Lung (tissue), 17 donors: ENCODE measurements at places on chromosomes 1 and 21. TPM values are rescaled to one million over a fixed set of nuclear protein-coding genes. Genes with fewer than 3 reads are reported as not detected.

Gene ETV3L
- not detected for total RNA-seq

GRCh38 chr1:151428068-151428467 is 28.7 kb downstream of the PSMB4 start:
- H3K36me3 ChIP-seq = peaks cover 62% of the 10 kb centered on the region
- H3K27ac ChIP-seq = no peak overlapping the region
- H3K4me1 ChIP-seq = no peaks in the 10 kb centered on the region
- DNase-seq = no peak
- H3K27me3 ChIP-seq = no peaks in the 10 kb centered on the region

GRCh38 chr21:45829668-45830067 is 151.9 kb upstream of the COL6A1 start:
- H3K27me3 ChIP-seq = no peaks in the 10 kb centered on the region
- peak overlapping the region; percentile 17 for H3K27ac ChIP-seq
- DNase-seq = no peak

Gene CFHR1
- total RNA-seq = 0.21 TPM

GRCh38 chr1:66809736-66810326 is 8.8 kb upstream of the INSL5 start:
- H3K27me3 ChIP-seq = no peaks in the 10 kb centered on the region
- no peaks in the 10 kb centered on the region for H3K36me3 ChIP-seq
- no peak overlapping the region for H3K4me3 ChIP-seq
- H3K4me1 ChIP-seq = no peaks in the 10 kb centered on the region

Gene RAB3B
- 0.18 TPM for total RNA-seq

DNA sequence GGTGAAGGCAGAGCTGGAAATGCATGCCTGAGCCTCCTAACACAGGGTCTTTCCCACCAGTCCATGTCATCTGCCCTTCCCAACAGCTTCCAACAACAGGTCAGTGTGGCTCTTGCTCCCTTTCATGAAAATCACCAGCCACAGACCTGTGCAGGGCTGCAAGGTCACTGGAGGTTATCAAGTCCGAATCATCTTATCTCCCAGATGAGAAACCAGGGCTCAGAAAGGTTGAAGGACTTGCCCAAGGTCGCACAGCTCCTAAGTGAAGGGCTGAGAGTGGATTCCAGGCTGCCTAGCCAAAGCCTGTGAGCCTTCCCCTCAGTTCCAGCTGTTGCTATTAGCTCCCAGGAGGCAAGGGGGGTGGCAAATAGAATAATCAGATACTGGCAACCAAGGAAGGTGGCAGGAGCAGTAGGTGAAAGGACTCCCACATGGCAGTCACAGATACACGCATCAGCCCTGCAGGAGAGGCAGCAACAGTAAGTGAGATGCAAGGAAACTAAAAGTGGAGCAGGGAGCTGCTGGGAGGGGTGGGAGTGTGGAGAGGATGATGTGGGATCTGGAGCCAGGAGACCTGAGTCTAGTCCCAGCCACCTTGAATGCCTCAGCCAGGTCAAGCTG is 74.2 kb downstream of the SSBP3 start:
- H3K4me1 ChIP-seq = peaks cover 78% of the 10 kb centered on the region
- H3K36me3 ChIP-seq = no peaks in the 10 kb centered on the region

Gene WDR47
- 16.3 TPM for total RNA-seq

DNA sequence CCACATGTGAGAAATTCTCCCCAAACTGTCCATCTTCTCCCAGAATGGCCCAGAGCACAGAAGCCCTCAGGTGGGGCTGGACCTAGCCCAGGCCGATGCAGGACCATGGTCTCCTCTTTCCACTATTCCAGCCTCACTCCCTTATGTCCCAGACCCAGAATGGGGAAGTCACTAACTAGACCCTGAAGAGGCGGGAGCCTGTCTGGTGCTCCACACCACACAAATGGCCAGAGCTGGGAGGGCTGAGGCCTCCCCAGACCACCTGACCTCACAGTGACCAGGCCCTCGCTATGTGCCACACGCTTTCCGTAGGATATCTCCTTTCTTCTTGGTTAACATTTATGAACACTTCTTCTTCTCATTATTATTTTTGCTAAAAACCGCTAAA is 54.9 kb upstream of the EDN2 start:
- H3K4me1 ChIP-seq = peaks cover 23% of the 10 kb centered on the region
- no peaks in the 10 kb centered on the region for H3K27me3 ChIP-seq
- no peak overlapping the region for H3K27ac ChIP-seq
- H3K36me3 ChIP-seq = no peaks in the 10 kb centered on the region

Gene LMOD1
- total RNA-seq = 25.1 TPM

Gene HAO2
- total RNA-seq = not detected

- no peak for DNase-seq
- H3K36me3 ChIP-seq = no peaks in the 10 kb centered on the region
- H3K27ac ChIP-seq = no peak overlapping the region
- H3K27me3 ChIP-seq = no peaks in the 10 kb centered on the region
- H3K4me1 ChIP-seq = no peaks in the 10 kb centered on the region
- H3K4me3 ChIP-seq = no peak overlapping the region
Measured at GRCh38 chr1:115713906-115714305, 54.6 kb downstream of the CASQ2 start.

Gene LCE6A
- not detected for total RNA-seq

GRCh38 chr1:19617376-19617775 is 26.7 kb upstream of the NBL1 start:
- no peak overlapping the region for H3K4me3 ChIP-seq
- DNase-seq = no peak
- H3K36me3 ChIP-seq = peaks cover 5% of the 10 kb centered on the region
- peaks cover 16% of the 10 kb centered on the region for H3K4me1 ChIP-seq
- no peak overlapping the region for H3K27ac ChIP-seq

- no peaks in the 10 kb centered on the region for H3K36me3 ChIP-seq
- H3K27me3 ChIP-seq = no peaks in the 10 kb centered on the region
- peak; percentile 74 for DNase-seq
- no peak overlapping the region for H3K27ac ChIP-seq
- no peaks in the 10 kb centered on the region for H3K4me1 ChIP-seq
Measured at GRCh38 chr1:24199291-24199900, 12.3 kb upstream of the IFNLR1 start.

Gene CFAP57
- total RNA-seq = 10.4 TPM

- no peaks in the 10 kb centered on the region for H3K27me3 ChIP-seq
- peaks cover 4% of the 10 kb centered on the region for H3K4me1 ChIP-seq
- no peak overlapping the region for H3K27ac ChIP-seq
- H3K4me3 ChIP-seq = no peak overlapping the region
Measured at GRCh38 chr1:15722836-15723532, 13.1 kb upstream of the SLC25A34 start.

GRCh38 chr1:113040718-113041412 is 32.1 kb upstream of the LRIG2 start:
- H3K27ac ChIP-seq = no peak overlapping the region

DNA sequence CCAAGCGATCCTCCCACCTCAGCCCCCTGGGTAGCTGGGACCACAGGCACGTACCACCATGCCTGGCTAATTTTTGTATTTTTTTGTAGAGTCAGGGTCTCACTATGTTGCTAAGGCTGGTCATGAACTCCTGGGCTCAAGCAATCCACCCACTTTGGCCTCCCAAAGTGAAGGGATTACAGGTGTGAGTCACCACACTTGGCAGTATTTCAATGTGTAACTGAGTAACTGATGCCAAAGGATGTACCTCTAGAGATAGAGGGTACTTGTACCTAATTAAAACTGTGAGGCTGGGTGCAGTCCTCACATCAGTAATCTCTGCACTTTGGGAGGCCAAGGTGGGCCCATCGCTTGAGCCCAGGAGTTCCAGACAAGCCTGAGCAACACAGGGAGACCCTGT is 258.7 kb upstream of the DMRTA2 start:
- H3K27me3 ChIP-seq = no peaks in the 10 kb centered on the region
- H3K4me1 ChIP-seq = no peaks in the 10 kb centered on the region
- no peak overlapping the region for H3K4me3 ChIP-seq
- no peak overlapping the region for H3K27ac ChIP-seq
- no peak for DNase-seq

Gene CD5L
- 0.17 TPM for total RNA-seq

GRCh38 chr1:209900734-209901133 is 37.3 kb upstream of the SYT14 start:
- no peak overlapping the region for H3K27ac ChIP-seq
- DNase-seq = no peak
- H3K4me1 ChIP-seq = no peaks in the 10 kb centered on the region
- H3K36me3 ChIP-seq = no peaks in the 10 kb centered on the region
- no peaks in the 10 kb centered on the region for H3K27me3 ChIP-seq

DNA sequence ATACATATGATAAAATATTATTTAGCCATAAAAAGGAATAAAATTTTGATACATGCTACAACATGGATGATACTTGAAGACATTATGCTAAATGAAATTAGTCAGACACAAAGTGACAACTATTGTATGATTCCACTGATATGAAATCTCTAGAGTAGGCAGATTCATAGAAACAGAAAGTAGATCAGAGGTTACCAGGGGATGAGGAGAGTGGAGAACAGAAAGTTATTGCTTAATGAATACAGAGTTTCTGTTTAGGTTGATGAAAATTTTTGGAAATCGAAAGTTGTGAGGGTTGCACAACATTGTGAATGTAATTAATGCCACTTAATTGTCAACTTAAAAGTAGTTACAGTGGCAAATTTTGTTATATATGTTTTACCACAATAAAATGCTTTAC is 315.7 kb upstream of the USP25 start:
- no peak overlapping the region for H3K4me3 ChIP-seq
- H3K4me1 ChIP-seq = no peaks in the 10 kb centered on the region
- H3K36me3 ChIP-seq = no peaks in the 10 kb centered on the region
- DNase-seq = no peak
- H3K27me3 ChIP-seq = no peaks in the 10 kb centered on the region

GRCh38 chr1:112729909-112730308 is 14.8 kb upstream of the PPM1J start:
- no peak for DNase-seq
- H3K36me3 ChIP-seq = no peaks in the 10 kb centered on the region
- H3K27me3 ChIP-seq = no peaks in the 10 kb centered on the region
- no peak overlapping the region for H3K27ac ChIP-seq
- H3K4me1 ChIP-seq = no peaks in the 10 kb centered on the region

GRCh38 chr1:83619170-83619896 is 379.6 kb downstream of the TTLL7 start:
- no peaks in the 10 kb centered on the region for H3K36me3 ChIP-seq
- no peaks in the 10 kb centered on the region for H3K4me1 ChIP-seq
- no peak overlapping the region for H3K4me3 ChIP-seq

DNA sequence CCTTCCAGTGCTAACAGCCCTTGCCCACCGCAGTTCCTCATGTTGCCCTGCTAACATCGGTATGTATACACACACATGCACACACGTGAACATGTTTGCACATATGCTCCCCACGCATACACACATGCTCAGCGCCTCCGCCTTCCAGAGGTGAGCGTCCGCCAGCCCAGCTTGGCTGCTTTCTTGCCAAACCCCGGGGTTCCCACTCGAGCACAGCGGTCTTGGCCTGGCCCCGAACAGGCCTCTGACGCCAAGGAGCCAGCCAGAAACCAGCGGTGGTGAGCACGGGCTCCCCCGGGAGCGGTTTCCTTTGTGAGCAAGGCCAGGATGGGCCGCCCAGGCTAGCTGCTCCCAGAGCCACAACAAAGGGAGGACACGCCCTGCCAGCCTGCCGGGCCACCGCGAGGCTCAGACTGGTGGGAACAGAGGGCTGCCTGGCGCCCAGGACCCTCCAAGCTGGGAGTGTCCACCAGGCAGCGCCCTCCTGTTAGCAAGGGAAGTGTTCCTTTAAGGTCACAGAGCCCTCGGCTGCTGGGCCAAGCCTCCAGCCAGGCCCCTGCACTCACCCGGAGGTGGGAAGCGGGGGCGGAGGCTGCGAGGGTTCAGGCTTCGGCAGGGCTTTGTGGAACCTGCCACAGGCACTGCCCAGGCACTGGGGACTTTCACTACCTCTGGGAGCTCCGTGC is 65.4 kb downstream of the ALPL start:
- H3K4me3 ChIP-seq = no peak overlapping the region
- no peaks in the 10 kb centered on the region for H3K27me3 ChIP-seq
- no peaks in the 10 kb centered on the region for H3K36me3 ChIP-seq
- DNase-seq = peak; percentile 49
- peak overlapping the region; percentile 83 for H3K27ac ChIP-seq

- no peaks in the 10 kb centered on the region for H3K4me1 ChIP-seq
- H3K27ac ChIP-seq = no peak overlapping the region
- peak; percentile 72 for DNase-seq
- no peak overlapping the region for H3K4me3 ChIP-seq
Measured at GRCh38 chr1:41416552-41417334, 55.5 kb downstream of the FOXO6 start.

DNA sequence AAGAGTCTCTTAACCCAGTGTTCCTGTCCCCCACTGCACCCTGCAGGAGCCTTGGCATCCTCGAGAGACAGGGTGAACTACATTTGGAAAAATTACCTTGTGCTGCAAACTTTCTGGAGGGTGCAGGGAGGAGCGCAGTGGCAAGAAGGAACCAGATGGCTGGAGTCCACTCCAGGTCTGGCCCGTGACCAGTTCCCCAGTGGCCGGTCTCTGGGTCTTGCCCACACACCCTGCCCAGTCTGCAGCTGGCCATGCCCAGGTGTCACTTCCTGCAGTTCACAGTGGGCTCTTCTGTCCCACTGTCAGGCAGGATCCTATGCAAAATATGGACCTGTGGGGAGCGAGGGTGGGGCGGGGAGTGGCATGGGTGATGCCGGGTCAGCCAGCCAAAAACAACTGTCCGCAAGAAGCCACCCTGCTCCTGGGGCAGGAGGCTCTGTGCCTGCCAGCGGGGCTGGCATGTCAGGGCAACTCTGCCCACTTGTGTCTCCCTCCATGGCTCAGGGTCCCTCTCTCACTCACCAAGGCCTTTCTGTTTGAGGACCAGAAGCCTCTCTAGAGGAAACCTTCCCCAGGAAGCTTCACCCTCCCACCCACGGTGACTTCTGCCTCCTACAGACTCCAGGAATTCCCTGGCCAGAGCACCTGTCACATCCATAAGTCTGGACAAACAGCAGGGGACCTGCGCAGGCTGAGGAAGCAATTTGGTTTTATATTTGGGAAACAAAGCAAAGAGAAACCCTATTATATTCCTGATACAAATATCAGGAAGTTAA is 55.6 kb downstream of the KIF21B start:
- no peaks in the 10 kb centered on the region for H3K27me3 ChIP-seq
- H3K27ac ChIP-seq = no peak overlapping the region
- no peaks in the 10 kb centered on the region for H3K36me3 ChIP-seq
- no peak for DNase-seq

Gene PADI4
- 16.0 TPM for total RNA-seq

GRCh38 chr1:18949686-18950400 is 6.6 kb downstream of the IFFO2 start:
- H3K27me3 ChIP-seq = no peaks in the 10 kb centered on the region
- DNase-seq = peak; percentile 95
- H3K4me3 ChIP-seq = no peak overlapping the region
- H3K27ac ChIP-seq = peak overlapping the region; percentile 94
- peaks cover 54% of the 10 kb centered on the region for H3K4me1 ChIP-seq

DNA sequence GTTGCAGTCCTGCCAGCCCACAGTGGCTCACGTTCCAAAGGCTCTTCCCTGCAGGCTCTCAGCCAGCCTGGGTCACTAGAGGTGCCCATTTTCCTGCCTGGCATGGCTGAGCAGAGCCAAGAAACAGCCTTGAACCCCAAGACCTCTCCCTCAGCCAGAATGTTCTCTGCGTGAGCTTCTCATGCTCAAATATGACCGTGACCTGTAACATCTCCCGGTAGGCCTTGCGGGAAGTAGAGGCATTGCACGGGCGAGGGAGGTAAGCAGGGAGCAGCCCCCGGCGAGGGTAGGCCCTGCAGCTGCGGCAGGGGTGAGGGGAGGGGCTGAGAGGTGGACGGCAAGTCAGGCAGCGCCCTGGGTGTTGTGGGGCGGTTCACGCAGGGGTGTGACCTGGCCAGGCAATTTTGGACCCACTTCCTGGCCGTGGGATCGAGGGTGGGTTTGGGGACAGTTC is 20.0 kb downstream of the RRP1 start:
- no peak overlapping the region for H3K27ac ChIP-seq
- no peak for DNase-seq
- H3K4me1 ChIP-seq = peaks cover 14% of the 10 kb centered on the region

- H3K27ac ChIP-seq = no peak overlapping the region
- peaks cover 10% of the 10 kb centered on the region for H3K36me3 ChIP-seq
- DNase-seq = no peak
- H3K27me3 ChIP-seq = no peaks in the 10 kb centered on the region
- H3K4me1 ChIP-seq = no peaks in the 10 kb centered on the region
Measured at GRCh38 chr1:117925981-117926380, 3.4 kb downstream of the GDAP2 start.
